ENCODE measurements at places on chromosomes 16 and 17.

DNA sequence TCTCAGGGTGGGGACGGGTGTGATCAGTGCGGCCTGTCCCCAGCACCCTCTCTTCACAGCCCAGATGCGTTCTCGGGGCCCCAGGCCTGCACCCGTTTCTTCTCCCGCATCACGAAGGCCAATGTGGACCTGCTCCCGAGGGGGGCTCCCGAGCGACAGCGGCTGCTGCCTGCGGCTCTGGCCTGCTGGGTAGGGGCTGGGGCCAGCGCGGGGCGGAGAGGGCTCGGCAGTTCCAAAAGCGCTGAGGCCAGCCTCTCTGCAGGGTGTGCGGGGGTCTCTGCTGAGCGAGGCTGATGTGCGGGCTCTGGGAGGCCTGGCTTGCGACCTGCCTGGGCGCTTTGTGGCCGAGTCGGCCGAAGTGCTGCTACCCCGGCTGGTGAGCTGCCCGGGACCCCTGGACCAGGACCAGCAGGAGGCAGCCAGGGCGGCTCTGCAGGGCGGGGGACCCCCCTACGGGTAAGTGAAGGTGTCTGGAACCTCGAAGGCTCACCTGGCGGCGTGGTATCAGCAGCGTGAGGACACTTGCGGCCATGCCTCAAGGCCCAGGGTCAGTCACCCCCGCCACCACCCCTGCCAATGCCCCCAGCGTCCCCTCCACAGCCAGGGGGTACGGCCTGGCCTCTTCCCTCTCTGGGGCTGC lies 4.4 kb downstream of the MSLN start:
- DNase-seq = no peak

DNA sequence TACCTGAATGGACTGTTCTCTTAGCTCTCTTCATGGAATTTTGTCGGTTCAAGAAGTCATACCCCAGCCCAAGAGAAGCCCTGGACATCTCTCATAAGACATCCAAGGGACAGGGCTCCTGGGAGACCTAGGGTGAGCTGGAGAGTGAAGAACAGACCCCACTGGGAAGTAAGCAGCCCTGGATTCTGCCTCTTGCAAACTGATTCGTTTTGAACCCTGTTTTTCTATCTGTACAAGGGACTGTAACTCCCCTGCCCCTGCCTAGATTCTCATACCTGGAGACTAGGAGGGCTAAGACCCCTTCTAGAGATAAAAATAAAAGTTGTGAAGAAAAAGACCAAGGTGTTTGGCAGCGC lies 449 bp downstream of the CCL3L1 start:
- no peak for DNase-seq

DNA sequence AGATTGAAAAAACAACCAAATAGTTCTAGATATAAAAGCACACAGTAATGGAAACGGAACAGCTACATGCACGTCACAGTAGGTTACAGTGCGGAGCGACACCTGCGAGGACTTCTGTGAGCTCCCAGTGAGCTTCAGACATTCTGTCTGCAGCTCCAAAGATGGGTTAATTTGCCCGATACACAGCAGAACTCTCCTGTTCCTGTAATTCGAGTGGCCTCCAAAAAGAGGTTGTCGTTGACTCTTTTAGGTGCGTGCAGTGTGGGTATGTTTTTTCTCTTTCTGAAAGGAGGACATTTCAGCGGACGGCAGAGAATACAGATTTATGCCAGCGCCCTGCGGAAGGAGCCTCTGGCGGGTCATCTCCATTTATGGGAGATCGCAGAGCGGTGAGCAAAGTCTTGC lies 2.9 kb downstream of the OR1F1 start:
- no peak for DNase-seq

GRCh38 chr16:87806641-87807546 lies 41.1 kb upstream of the KLHDC4 start:
- no peak for DNase-seq

GRCh38 chr17:74864866-74865395 lies 5.2 kb upstream of the GRIN2C start:
- DNase-seq = peak; percentile 58

GRCh38 chr17:35931794-35932425 lies 1.3 kb upstream of the RDM1 start:
- no peak for DNase-seq

GRCh38 chr17:67467500-67468455 lies 90.7 kb downstream of the PITPNC1 start:
- no peak for DNase-seq

DNA sequence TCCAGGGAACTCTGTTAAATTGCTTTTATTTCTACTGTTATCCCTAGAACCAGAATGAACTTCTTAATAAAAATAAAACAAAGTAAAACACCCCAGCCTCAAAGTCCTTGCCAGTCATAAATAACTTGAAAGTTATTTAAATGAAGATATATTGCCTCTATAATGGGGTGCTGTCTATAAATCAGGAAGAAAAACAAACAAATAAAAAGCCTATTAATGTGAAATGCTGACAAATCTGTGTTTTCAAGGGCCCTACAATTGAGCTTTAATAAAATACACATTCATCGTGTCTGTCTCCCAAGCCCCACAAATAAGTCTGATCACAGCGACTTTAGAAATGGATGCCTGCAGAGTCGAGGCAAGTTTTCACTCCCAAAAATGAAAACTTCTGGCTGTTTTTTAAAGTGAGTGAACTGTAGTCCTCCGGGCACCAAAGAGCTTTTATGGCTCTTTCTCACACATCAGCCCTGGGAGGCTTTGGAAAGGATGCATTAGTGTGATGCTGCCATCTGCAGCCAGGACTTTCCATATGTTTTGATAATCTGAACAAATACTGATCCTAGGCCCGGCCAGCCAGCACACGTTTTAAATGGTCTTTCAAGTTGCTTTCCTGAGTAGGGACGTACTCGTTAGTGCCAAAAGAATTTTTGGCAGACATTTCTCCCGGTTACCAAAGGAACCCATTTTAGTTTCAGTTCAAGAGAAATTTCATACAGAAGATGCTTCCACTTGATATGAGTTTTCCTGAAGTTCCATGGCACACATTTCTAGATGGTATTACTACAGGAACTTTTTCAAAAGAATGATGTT lies 16.3 kb downstream of the NACA2 start:
- DNase-seq = no peak

DNA sequence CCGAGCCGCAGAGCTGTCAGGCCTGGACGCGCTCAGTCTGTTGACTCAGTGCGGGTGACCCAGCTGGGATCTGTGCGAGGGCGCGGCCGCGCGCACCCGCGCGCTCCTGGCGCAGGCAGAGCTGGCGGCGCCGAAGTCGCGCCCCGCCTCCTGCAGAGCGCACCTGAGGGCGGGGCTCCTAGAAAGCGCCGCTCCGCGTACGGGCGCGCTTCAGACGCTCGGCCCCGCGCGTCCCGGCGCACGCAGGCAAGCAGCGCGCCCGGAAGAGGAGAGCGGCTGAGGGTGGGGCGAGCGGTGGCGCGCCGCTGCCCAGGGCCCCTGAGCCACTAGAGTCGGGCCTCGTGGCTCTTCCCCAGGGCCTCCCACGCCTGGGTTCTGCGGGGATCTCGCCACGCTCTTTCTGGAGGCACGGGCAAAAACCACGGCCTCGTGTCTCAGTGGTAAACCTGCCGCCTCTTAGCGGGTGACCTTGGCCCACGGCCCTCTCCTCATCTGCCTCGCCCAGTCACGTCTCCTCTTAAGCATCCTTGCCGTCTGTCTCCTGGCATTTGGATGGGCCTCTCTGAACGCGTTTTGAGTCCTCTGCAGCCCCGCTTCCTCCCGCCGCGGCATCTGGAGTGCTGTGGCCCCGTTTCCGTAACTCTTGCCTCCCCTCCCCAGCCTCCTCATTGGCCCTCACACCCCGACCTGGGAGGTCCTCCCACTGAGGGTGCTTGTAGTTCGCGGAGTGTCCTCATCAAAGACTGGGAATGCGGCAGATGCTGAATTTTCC lies at the start of gene ABCA5:
Gene ABCA5, minus strand, starts transcription at position 74 of the 772 bp plus-strand sequence. CDS start 12,718 bp downstream, outside the sequence.
- peak; percentile 83 for DNase-seq

GRCh38 chr16:89357055-89357816 lies 133.1 kb downstream of the ANKRD11 start:
- DNase-seq = no peak

DNA sequence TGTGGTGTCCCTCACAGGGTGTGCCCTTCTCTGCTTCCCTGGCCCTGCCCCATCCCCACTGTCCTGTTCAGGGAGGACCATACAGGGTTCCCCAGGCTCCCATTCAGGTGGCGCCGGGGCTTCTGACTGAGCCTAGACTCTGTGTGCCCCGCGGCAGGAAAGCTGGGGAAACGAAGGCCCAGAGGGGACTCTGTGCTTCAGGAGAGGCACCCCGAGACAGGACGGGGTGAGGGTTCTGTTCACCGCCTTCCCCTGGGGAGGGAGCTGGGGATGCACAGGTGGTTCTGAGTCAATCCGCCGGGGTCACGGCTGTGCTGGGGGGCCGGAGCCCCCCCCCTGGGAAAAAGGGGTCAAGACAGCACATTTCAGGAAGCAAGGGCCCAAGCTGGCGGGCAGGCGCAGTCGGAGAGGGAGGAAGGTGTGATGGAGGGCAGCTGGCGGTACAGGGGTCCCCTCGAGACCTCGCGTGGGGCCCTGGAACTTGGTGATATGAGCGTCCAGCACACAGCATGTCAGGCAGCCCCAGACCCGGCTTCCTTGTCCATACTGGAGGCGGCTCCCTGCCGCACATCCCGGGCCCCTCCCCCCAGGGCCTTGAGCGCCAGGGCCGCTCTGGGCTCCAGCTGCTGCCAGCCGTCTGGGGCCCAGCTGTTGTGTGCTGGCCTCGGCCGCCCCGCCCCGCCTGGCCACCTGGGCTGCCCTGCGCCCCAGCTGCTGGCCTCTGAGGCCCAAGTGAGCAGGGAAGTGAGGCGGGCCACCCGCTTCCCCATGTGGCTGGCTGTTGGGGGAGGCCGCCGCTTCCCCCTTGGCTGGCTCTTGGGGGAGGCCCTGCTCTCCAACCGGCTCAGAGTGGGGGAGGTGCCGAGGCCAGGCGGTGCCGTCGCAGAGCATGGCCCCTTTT lies 5.6 kb upstream of the NOTUM start:
- no peak for DNase-seq

- peak; percentile 57 for DNase-seq
These were observed 8.6 kb upstream of the ABCC3 start for GRCh38 chr17:50626037-50626574.

DNA sequence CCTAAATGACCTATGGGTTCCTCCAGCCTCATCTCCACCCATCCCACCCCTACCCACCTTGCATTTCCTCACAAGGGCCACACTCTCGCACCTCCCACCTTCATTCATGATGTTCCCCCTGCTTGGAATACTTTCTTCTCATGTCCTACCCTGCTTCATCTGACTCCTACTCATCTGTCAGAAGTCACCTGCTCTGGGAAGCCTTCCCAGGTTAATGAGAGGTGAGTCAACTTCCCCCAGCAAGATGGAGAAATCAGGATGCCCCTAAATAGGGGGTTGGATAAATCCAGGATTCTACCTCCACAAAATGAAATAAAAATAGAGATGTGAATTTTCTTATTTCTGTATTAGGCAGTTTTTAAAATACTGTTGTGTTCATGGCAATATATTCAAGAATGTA lies 51.0 kb upstream of the WSB1 start:
- DNase-seq = no peak

GRCh38 chr17:78268951-78269905 lies 37.8 kb downstream of the TMEM235 start:
- no peak for DNase-seq

DNA sequence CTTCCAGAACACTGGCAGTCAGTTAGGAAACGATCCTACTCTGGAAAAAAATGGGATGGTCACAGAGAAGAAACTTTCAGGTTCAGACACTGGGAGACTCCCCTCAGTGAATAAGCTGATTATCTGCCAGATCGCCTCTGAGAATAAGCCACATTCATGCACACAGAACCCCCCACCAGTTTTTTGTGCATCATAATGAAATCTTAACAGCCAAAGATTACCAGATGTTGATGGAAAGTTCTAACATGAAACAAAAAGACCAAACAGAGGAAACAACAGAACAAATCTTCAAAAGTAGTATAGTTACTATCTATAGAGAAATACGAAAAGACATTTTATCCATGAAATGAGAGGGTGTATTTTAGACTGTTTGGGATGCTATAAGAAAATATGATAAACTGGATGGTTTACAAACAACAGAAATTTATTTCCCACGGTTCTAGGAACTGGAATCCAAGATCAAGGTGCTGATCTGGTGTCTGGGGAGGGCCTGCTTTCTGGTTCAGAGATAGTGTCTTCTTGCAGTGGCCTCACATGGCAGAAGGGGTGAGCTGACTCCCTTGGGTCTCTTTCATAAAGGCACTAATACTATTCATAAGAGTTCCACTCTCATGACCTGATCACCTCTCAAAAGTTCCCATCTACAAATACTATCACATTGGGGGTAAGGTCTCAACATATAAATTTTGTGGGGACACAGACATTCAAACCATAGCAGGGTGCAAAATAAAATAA lies 8.0 kb upstream of the AMZ2 start:
- no peak for DNase-seq

- DNase-seq = peak; percentile 73
These were observed 3.3 kb upstream of the N4BP1 start for GRCh38 chr16:48613061-48613957.

DNA sequence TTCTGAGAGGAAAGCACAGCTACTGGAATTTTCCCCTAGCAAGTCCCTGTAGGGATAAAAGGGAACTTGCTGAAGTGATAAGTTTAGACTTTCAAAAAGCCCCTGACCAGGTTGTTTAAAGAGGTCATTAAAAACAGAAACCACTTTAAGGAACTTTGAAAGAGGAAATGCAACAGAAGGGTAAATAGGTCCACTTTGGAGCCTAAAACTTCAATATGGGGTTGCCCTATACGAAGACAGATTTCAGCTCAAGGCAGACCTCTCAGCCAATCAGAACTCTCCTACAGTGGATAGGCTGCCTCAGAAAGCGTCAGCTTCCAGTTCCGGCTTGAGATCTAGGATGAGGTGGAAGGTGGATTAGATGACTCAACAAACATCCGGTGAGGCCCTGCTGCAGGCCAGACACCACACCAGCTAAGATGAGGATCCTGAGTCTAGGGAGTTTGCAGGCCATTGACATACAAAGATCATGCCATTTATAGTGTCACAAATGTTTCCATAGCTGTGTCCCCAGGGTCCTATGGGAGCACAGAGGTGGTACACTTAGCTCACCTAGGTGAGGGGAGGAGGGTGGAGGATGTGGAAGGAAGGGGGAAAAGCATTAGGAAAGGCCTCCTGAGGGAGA lies 7.9 kb upstream of the MFSD6L start:
- no peak for DNase-seq

All from effector CD4-positive, alpha-beta T cell (primary cell).